Activated CD4-positive, alpha-beta T cell treated with anti-CD3 and anti-CD28 coated beads for 4 hours (primary cell): ENCODE measurements at places on chromosomes 11 and 22.

DNA sequence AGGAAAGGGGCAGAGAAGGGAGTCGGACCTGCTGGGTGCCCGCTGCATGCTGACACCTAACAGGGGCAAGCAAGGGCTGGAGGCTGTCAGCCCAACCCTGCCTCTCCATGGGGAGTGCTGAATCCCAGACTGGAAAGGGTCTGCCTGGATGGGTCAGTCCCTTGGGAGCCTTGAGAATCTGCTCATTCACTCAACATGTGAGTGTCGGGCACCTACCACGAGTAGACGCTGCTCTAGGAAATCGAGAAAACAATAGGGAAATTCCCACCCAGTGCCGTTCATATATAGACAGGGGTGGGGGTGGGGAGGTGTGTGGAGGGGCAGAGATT, 4.4 kb upstream of the CTSD start:
- no peak for DNase-seq

DNA sequence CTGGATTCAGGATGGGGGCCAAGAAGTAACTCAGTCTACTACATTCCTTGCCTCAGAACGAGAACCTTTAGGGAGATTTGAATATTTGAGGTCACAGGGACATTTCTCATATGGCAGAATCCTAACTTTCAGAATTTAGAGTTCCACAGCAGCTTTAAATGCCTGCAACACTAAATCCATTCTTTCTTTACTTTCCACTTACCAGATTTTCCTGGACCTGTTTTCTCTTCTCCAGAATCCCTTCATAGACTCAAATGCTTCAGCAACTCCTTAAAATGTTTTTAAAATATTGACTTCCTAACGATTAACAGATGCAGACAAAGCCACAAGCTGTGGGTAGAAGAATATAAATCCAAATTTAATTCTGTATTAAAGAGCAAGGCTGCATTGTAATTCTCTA, 63.1 kb downstream of the PRSS23 start:
- no peak for DNase-seq

- DNase-seq, result no peak
Measured at GRCh38 chr11:10920205-10920604, 62.4 kb upstream of the ZBED5 start.

DNA sequence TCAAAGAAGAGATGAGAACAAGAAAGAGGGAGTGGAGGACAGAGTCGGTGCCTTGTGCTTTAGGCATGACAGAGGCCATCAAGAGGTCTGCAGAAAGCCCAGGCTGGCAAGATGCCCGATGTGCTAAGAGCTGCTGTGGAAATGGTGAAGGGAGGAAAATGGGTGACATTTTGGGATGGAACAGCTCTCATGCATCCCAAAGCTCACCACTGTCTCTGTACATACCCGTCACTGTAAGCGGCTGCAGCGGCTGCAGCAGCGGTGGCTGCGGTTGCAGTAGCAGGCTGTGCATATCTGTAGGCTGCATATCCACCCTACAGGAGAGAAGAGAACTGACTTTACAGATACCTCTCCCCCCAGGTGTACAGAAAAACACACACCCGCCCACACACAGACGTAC, 28.6 kb downstream of the APOL5 start:
- no peak for DNase-seq

DNA sequence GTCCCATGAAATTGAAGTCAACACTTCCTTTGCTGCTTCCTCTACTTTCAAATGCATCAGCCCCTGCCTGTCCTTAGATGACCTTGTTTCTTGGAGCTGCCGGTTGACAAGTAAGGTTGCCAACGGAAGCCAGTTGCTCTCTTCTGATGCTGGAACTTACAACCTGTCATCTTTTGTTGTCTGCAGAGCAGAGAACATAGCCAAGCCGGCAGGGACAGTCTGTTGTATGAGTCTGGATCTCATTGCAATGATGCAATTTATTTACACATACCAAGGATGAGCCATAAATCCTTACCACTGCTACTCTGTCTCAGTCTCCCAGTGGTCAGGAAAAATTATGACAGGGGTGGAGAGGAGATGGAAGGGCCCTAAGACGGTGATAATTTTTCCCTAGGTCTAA, 151.4 kb downstream of the BLID start:
- no peak for DNase-seq

DNA sequence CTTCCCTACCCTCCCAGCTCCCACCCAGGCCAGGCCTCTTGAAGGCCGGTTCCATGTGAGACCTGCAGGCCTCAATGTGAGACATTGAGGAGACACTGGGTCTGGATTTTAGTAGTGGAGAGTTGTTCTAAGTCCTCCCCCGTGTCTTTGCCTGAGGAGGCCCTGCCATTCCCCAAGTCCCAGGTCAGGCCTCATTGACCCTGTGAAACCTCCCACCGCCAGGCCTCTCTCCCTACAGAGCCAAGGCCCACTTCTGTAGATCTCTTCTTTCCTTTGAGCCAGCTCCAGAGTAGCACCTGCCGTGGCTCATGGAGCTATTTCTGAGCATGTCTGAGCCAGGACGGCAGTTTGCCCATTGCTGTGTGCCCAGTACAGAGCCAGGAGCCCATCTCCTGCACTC, 1419.6 kb downstream of the TBC1D22A start:
- DNase-seq, result no peak

DNA sequence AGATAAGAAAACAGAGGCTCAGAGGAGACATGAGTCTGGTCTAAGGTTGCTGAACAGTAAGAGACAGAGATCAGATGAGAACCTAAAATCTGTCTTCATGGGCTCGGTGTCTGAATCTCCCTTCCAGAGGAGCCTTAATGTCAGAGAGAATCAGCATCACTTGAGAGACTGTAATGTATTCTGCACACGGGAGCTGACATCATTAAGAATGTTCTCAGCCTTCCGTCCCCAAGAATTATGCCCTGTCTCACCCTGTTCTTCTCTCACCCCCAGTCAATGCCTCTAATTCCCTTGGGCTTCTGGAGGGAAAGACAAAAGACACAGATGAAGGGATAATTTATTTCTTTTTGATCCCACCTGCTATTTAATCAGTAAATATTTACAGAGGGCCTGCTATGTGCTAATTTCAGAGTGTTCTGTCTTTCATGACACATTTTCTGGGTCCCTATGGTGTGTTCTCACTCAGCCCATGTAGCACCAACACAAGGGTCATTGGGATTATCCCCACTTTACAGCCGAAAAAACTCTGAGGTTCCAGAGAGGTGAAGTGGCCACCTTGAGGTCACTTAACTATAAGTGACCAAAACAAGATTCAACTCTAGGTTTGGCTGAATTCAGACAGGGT, 61.8 kb downstream of the CD82 start:
- DNase-seq, result no peak

GRCh38 chr22:27868732-27869282, 50.2 kb downstream of the PITPNB start:
- no peak for DNase-seq

DNA sequence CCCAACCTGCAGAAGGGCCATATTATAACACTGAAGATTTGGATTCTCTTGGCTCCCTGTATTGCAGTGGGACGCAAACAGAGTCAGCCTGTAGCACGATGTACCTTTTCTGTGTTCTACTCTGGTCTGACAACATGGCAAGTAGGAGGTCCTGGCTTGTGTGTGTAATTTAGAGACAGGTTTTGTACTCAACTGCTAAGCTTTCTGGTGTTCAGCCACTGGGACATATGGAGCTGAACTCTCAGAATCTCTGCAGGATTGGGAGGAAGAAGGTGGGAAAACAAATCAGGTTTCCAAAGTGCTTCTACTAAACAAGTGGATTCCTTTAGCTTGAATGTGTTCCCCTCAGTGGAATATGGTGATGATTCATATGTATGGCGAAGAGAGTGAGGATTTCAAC, 192.5 kb upstream of the MTMR2 start:
- no peak for DNase-seq

DNA sequence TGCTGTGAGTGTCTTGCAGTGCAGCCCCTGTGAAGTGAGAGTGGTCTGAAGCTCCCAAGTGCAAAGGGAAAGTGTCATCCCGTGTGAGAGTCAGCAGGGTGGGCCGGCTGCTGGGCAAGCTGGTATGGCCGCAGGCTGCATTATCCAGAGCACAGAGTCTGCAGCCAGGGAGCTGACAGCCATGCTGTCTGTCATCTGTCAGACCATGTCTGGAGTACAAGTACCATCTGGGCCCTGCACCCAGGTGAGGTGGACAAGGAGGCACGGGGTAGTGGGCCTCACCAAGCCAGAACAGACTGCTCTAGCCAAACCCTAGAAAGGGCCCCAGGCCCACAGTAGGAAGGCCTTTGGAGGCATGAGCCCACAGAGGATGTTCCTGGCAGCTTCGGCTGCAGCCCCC, 20.2 kb downstream of the LMO1 start:
- no peak for DNase-seq

DNA sequence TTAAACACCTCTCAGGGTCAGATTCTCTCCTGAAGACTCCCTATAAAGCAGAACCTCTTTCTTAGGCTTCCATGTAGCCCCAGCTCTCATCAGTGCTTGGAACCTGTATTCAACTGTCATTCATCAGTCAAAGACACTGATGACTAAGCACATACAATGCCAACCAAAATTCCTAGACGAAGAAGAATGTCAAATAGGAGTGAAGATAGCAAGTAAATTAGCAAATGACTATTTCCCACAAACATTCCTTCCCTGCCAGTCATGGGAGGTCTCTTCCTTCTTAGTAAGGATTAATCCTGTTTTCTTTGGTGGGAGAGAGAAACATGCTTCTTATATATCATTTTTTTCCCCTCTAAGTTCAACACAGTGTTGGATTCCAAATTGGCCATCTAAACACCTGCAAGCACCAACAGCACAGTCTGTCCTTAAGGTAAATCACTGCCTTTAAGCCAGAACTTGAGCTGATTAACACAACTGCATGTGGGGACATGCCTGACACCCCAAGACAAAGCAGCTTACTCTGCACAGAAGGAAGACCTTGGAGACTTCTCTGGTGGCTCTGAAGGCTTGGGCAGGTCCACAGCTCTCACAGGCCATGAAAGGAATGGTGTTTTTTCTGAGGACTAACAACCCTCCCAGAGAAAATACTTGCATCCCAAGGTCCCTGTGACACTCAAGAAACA, 47.5 kb upstream of the ME3 start:
- DNase-seq, result no peak

- DNase-seq, result no peak
Measured at GRCh38 chr11:68255526-68255925, 16.2 kb downstream of the C11orf24 start.

DNA sequence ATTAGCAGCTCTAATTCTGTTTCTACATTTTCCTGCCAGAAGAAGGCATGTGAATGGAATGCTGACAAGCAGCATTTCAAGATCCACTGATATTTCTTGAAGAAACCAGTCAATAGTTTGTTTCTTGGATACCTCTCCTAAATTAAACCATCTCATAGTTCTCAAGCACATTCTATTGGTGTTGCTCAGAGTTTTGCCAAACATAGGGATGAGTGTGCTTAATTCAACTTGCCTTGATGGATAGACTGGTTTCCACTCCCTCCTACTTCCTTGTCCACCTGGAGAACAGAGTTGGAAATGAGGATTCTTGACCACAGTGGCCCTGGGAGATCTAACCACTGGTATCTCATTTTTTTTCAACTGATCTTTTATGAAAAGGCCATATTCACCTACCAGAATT, 29.8 kb upstream of the DDX10 start:
- DNase-seq, result no peak

GRCh38 chr11:56013805-56014204, 13.6 kb upstream of the OR5AS1 start:
- DNase-seq, result no peak

GRCh38 chr11:108199446-108200321, 22.8 kb downstream of the NPAT start:
- DNase-seq, result peak; percentile 63

GRCh38 chr11:46628961-46629360, 11.6 kb downstream of the ATG13 start:
- no peak for DNase-seq

DNA sequence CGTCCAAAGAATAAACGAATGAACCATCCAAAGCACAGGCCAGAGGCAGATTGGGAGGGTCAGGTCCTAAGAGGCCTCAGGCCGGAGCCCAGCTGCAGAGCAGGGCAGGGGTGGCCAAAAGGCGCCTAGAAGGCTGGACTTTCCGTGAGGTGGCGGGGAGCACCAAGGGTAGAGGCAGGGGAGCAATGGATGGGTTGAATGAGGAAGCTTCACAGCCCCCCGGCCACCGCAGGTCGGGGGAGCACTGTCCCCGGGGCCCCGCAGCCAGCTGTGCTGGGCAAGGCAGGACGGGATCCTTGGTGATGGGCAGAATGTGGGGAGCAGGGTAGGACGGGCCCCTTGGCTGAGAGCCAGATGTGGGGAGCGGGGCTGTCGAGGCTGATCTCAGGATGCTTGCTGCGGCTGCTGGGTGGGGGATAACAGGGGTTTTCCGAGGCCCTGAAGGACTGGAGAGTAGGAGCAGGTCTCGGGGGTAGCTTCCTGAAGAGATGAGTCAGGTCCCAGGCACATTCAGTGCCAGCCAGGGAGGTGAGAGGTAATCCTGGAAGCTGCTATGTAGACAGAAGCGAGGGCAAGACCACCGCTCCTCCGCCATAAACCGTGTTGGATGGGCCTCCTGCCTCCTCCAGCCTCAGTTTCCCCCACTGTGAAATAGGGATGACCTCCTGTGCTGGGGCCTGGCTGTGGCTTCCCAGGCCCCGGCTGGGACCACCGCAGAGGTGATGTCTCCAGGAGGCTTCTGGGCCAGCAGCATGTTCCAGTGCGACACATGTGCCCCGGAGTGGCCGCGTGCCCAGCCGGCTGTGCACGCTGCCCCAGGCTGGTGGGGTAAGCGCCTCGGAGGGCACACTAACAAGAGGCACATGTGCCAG, 34.6 kb upstream of the KCNQ1OT1 start:
- no peak for DNase-seq

DNA sequence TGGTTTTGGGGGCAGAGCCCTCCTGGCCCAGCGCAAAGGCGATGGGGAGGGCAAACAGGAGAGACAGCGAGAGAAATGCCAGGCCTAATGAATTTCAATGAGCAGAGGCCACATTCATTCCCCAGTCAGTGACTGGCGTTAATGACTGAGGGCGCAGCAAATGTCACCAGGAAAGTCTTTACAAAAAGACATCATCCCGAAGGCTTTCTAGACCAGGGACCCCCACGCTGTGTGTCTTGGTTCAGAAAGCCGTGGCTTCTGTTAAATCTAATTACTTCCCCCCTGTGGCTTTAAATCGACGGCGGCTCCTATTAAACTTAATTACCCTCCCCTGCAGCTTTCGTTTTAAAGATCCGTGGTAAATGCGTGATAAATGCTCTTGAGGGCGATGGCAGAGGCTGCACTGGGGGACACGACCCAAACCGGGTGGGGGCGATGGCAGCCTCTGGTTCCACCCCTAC, 1.6 kb upstream of the FGF19 start:
- no peak for DNase-seq

GRCh38 chr11:61362542-61362875, 335 bp downstream of the TMEM138 start:
- no peak for DNase-seq
